Stimulated activated CD8-positive, alpha-beta memory T cell treated with anti-CD3 and anti-CD28 coated beads, Interleukin-4, amount 100 ng/mL, for 4 hours (primary cell): ENCODE measurements at places on chromosomes 2 and 18.

DNA sequence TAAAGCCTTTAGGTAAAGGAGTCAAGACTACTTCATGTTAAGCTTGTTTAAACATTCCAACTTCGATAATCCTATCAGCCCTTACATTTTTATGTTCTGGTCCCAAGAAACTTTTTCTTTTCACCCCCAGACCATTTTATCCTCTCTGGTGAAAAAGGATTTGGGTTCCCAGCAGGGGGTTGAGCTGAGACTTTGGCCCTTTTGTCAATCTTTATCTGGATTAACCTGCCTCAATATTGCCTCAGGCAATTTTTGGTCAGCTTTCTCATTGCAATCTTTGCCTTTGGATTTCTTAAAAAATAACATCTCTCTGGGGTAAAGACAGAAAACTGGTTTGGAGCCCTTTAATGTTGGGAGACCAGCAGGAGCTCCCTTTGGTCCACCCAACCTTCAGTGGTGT lies 33.9 kb upstream of the CSRNP3 start:
- DNase-seq = no peak

GRCh38 chr2:189347540-189347939 lies 93.7 kb upstream of the WDR75 start:
- DNase-seq = no peak

DNA sequence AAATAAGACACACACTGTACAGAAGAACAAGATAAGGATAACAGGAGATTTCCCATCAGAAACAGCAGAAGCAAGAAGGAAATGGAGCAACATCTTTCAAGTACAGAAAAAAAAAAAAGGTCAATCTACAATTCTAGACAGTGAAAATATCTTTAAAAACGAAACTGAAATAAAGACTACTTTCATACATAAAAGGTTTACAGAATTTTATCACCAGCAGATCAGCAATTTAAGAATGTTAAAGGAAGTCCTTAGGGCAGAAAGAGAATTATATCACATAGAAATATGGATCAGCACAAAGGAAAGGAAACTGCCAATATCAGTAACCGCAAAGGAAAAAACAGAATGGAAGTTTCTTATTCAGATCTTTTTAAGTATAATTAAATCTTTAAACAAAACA lies 931.0 kb downstream of the EPHA4 start:
- DNase-seq = no peak

DNA sequence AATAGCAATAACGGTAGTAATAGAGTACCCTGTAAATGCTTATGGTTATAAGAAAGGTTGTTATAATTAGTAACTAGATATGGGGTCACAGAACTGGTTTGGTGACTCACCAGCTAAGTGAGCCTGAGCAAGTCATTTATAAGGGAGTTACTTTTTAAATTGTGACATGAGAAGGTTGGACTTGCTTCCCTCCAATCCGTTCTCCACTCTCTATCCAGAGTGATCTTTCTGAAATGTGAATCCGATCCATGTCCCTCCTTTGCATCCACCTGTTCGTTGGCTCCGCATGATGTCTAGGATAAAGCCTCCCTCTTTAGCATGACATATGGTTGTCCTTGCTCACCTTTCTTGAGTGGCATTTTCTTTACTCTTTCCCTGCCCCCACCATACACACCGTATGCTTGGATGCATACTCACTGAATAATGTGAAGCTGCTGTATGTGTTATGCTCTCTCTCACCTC lies 83.1 kb downstream of the CDC42EP3 start:
- no peak for DNase-seq

- DNase-seq = no peak
These were observed 875.5 kb upstream of the FAM98A start for GRCh38 chr2:34474646-34475045.

GRCh38 chr2:233387667-233388528 lies 33.6 kb downstream of the DGKD start:
- no peak for DNase-seq

DNA sequence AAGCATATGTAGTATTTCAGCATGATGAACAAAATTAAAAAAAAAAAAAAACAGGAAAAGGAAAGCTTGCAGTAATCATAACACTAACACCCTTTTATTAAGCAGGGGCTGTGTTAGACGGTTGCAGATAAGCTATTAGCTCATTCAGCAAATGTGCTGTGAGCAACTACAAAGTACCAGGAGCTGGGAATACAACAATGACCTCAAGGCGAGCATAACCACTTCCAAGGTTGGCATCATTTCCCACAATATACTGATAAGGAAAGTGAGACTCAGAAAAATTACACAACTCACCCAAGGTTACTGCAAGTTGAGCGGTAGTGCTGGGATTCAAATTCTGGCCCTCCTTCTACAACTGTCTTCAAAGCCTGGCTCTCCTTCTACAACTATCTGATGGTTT lies 38.2 kb upstream of the ACTR3 start:
- no peak for DNase-seq

DNA sequence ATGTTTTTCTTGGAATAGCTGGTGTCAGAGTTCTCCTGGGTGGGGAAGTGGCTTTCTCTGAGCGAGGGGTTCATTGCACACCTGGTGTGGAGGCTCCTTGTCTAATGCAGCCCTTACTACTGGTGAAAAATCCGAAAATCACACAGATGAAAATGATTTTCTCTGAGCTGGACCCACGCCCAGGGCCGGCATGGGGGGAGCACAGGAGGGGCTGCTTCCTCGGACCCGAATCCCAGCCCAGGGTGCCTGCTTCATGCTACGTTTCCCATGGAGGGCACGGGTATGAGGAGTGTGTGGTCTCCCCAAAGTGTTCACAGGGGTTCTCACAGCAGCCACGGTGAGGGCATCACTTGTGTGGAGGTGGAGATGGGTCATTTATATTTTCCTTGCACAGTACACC lies 288.0 kb upstream of the HDAC4 start:
- DNase-seq = no peak

DNA sequence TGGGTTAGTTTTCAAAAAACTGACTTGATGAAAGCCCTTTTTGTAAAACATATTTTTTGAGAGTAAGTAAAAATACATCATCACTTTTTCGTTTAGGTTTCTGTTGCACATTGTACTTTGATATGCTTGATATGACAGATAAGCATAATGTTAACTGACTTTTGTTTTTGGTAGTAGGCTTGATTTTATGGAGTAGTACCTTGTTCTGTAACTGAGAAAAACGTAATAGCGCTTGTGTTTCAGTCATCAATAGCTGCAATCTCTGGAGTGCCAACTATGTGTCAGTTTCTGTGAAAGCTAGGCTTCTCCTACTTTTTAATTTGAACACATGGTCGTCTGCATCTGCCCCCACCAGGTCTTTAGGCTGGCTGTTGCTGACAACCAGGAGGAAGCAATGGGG lies 1.3 kb downstream of the LCLAT1 start:
- DNase-seq = no peak

- DNase-seq = no peak
These were observed 316 bp downstream of the FKBP7 start for GRCh38 chr2:178478130-178478438.

- no peak for DNase-seq
These were observed 73.6 kb downstream of the SPHKAP start for GRCh38 chr2:228107846-228108245.
